Jurkat, Clone E6-1 (cell line): ENCODE measurements at places on chromosomes 2 and 18.
A peak's percentile ranks its signal among the peaks of the same experiment; 100 is the strongest.

- no peak for DNase-seq
Observed at GRCh38 chr2:44542520-44542919, 180.8 kb downstream of the CAMKMT start.

- peak; percentile 49 for DNase-seq
Observed at GRCh38 chr2:190781604-190782198, 98.9 kb upstream of the GLS start.

DNA sequence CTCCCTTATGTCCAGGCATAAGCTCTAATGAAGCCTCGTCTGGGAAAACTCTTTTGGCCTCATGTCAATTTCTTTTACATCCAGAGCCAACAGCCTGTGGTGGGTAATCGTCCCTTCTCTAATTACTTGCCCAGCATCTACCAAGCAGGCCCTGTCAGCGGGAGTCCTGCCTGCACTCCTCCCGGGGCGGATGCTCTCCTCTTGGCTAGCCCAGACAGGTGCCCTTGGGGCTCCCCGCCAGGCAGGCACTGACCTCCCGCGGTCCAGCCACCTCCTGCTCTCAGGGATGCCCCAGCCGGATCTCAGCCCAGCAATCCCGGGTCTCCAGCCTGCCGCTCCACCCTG is 74.2 kb downstream of the NCAPH start:
- no peak for DNase-seq

DNA sequence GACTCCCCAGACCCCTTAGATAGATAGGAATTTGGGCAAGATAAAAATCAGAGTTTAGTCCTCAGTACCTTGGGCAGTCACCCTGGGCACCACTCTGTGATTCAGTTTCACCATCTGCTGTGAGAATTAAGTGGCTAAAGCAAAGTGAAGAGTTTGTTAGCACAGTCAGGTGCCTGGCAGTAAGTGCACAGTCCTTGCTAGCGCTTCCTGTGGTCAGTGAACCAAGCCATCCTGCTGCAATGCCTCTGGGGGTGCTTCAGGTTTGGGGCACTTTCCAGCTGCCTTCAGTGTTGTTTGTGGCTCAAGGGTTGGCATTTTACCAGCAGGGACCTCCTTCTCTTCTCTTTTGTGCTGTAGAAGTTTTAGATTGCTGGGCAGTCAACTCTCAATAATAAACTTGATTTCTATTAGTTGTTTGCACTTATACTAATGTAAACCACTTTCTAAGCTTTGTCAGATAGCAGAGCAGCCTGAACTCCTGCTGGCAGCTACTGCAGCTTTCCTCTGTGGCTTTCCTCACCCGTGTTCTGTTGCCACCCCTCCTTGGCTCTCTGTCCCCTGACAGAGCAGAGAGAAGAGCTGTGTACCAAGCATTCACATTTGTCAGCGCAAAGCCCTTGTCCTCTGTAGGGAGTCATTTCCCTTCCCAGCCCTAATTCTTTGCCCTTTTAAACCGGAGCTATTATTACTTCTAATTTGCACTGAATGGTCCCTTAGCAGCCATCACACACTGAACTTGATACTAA is 48.4 kb upstream of the RMP24 start:
- DNase-seq: no peak

- no peak for DNase-seq
Observed at GRCh38 chr18:43735570-43735969, 458.3 kb upstream of the SYT4 start.

- no peak for DNase-seq
Observed at GRCh38 chr18:34767601-34768027, 57.5 kb downstream of the DTNA start.

GRCh38 chr18:71008257-71008656 is 719.4 kb downstream of the SOCS6 start:
- no peak for DNase-seq

- DNase-seq: no peak
Observed at GRCh38 chr2:407630-408029, 119.7 kb upstream of the ALKAL2 start.

DNA sequence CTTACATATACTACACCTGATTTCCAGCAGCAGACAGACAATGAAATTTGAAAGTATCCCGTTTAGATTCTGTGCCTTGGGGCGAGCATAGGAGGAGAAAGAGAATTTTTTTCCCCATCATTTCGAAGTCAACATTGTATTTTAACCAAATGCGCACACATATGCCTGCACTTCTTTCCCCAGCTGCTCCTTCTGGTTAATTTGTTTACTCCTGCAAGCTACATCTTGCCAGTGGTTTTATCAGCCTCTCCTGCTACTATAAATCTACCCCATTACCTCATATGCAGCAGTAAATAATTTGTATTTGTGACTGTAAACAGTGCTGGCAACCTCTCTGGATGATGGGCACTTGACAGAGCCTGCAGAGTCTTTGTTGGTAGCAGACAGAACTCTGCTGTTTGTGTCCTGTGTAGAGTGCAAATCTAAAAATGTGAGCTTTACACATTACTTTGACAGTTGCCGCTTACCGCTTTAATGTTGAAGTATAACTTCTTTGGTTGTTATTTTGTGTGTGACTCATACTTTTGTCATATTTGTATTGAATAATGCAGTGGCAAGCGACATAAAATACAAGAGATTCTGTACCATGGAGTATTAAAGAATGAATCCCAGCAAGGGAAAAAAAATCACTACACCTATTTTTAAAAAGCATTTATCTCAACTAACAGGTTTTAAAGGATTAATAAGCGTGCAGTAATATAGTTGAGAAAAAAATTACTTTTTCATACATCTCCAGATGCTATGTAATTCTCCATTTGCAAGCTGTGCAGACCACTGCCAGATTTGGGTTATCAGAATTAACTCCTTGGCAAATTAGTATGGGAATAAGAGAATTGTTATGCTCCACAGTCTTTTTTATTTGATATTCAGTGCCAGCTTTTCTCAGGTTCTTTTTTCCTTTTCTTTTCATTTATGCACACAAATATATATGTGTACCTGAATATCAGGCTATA is 536.8 kb downstream of the XIRP2 start:
- no peak for DNase-seq

- DNase-seq: no peak
Observed at GRCh38 chr2:187390891-187391290, 57.2 kb downstream of the CALCRL start.

DNA sequence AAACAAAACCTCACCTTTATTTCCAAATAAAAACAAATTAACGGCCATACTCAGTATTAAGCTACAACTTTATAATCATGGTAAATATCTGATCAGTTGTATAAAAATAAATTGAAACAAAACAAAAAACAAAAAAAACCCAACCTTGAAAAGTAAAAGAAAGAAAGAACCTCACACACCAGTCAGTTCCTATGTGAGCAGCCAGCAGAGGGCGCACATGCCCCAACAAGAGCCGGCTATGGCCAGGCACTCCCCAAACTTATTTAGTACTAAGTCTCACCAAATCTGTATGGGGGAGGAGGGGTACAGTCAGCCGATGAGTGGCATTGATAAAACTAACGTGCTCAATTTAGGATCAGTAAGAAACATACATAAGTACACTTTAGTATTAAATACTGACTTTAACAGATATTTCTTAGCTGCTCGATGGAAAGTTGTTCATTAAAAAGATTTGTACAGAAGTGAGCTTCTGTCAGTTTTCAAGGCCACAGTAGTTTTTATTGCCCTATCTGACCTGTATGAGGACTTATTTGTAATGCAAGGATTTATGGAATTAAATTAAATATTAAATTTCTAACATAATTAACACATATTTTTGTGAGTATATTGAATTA is 172.6 kb downstream of the TCF4 start:
- peak; percentile 64 for DNase-seq

- no peak for DNase-seq
Observed at GRCh38 chr2:29066997-29067605, 7.2 kb downstream of the PCARE start.

- no peak for DNase-seq
Observed at GRCh38 chr2:241149675-241149924, 328 bp upstream of the PASK start.

GRCh38 chr2:140392824-140393223 is 1612.6 kb upstream of the NXPH2 start:
- no peak for DNase-seq

- no peak for DNase-seq
Observed at GRCh38 chr2:26581266-26581990, 59.7 kb downstream of the CIB4 start.

- DNase-seq: no peak
Observed at GRCh38 chr18:52394602-52395001, 54.6 kb downstream of the DCC start.

DNA sequence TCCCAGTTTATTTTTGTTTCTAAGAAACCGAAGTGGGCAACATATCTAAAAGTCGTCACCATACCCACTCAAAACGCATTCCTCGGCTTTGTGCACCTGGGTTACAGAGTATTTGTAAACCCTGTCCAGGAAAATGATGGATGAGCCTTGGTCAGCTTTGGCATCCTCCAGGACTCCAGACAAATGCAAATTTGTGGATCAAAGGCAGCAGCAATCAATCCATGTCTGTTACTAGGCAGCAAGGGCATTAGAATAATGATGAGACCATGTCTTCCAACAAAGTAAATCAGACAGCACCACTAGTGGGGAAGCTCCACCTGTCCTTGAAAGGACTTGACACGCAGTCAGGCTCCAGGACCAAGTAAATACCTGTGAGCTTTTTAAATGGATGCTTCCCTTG is 672.6 kb upstream of the GYPC start:
- DNase-seq: no peak

GRCh38 chr2:108594982-108595464 is 60.8 kb downstream of the LIMS1 start:
- DNase-seq: peak; percentile 28

GRCh38 chr2:178320011-178320585 is 125.8 kb downstream of the OSBPL6 start:
- no peak for DNase-seq

DNA sequence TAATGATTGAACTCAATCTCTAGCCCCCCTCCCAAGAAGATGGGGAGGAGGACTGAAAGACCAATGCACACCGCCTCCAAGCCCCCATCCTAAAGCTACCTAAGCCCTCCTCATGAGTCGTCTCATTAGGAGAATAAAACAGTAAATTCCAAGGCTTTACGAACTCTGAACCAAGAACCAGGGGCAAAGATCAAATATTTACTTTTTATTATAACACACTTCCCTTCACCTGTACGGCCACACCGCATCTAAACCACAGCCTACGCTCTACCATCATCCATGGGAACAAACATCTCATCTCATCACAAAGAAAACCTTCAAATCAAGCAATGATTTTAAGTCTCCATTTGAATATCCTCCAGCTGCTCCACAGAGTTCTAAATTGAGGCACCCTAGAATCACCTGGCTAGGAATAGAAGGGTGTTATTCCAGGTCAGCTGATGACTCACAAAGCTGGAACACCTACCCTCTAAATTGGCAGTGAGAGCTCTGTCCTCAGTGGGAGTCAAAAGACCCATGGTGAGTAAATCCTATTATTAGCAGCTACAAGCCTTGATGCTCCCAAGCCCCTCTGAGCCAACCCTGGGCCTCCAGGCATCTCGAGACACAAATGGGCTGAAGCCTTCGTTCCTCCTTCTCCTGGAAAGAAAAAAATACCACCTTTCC is 45.6 kb upstream of the BZW1 start:
- DNase-seq: peak; percentile 3

DNA sequence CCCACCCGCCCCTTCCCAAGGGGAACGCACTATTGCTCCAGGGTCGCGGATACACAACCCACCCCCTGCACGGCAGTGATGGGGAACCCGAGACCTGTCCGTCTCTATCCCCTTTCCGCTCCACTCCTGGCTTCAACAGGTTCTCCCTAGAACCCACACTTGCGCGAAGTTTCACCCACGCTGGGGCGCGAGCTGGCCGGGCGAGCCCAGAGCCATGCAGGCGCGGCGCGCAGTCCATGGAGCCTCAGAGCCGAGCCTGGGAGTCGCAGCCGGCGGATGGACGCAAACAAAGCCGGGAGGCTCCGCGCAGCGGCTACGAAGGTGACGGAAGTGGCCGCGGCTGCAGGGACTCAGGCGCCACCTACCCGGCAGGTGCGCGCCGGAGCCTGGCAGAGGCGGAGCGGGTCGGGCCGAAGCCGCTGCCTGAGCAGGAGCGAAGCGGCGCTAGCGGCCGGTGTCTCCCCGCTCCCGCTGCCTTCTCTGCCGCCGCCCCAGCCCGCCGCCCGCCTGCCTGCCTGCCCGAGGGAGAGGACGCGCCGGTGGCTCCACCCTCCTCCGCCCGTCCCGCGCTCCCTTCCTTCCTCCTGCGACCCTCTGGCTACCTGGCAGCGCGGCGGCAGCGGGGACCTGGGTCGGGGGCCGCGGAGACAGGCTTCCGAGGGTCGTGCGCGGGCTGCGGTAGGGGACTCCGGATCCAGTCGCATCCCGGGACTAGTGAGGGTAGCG is 14.0 kb downstream of the ALPG start:
- DNase-seq: peak; percentile 17

DNA sequence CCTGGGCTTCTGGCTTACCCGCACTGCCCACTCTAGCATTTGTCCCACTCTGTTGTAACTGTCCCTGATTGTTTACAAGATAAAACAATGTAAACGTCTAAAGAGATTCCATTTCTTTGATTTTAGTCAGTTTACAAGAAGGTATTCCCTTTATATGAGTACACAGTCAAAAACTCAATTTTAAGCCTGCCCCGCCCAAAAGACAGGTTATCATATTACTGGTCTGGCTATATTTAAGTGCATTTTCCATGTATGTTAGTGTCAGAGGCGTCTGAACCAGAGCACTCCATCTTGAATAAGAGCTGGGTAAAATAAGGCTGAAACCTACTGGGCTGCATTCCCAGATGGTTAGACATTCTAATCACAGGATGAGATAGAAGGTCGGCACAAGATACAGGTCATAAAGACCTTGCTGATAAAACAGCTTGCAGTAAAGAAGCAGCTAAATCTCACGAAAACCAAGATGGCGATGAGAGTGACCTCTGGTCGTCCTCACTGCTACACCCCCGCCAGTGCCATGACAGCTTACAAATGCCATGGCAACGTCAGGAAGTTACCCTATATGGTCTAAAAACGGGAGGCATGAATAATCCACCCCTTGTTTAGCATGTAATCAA is 15.0 kb downstream of the GPR45 start:
- DNase-seq: no peak

GRCh38 chr18:49001111-49001510 is 50.3 kb upstream of the SMAD7 start:
- no peak for DNase-seq

- no peak for DNase-seq
Observed at GRCh38 chr2:168482269-168482668, 26.2 kb downstream of the CERS6 start.

DNA sequence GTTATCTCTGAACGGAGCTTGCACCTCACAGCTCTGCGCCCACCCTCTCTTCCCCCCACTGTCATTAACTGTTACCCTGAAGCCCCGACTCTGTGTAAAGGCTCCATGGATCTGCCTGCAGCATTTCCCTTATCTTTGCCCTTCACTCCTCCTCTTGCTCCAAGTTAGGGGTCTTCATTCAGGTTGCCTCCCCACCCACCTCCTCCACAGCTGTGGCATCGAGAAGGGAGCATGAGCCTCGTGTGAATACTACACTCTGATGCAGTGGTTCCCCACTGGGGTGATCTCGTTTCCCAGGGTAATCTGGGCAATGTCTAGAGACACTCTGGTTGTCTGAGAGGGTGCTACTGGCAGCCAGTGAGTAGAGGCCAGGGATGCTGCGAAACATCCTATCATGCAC is 51.4 kb downstream of the REEP1 start:
- no peak for DNase-seq

GRCh38 chr18:62723666-62724281 is 8.4 kb downstream of the PHLPP1 start:
- DNase-seq: no peak

GRCh38 chr18:75218065-75218923 is 7.7 kb downstream of the TSHZ1 start:
- no peak for DNase-seq

GRCh38 chr2:226142463-226142862 is 657.2 kb downstream of the IRS1 start:
- DNase-seq: no peak
